Uterus (tissue), 4 donors: ENCODE measurements at places on chromosomes 13 and 19.

DNA sequence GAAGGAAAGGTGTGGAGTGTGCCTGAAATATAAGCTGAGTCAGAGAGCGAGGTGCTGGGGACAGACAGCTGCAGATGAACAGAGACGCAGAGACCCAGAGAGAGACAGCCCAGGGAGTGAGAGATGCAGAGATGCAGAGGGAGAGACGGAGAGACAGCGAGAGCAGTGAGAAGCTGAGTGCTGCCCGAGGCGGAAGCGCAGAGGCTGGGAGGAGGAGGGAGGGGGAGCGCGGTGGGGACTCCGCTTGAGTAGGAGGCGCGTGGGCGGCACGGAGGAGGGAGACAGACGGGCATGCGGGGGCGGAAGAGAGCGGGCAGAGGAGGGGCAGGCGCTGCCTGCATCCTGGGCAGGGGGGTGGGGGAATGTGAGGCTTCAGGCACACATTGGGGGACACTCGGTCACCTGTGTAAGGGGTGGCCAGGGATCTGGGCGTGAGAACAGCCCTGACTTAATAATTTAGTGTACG is 25.7 kb downstream of the SLC8A2 start:
- DNase-seq: peak; percentile 71

DNA sequence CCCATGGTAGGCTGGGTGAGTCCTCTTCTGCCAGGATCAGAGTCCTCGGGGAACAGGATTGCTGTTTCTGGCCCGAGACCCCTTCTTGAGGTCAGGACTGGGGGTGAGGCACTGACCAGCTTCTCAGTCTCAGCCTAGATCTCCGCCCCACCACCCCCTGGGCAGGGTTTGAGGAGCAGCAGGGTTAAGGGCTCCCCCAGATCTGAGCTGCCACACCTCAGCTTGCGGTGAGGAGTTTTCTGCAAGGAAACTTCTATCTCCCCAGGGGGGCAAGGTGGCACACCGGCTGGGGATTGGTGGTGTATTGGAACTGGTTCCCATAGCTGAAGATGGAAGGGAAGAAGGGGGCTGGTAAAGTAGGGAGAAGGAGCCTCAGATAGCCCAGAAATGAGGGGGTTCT is 19.5 kb downstream of the CHST8 start:
- DNase-seq: no peak

- DNase-seq: no peak
These were observed 54.1 kb upstream of the SLITRK6 start for GRCh38 chr13:85853161-85853894.

GRCh38 chr13:55230570-55230908 is 1910.2 kb upstream of the PRR20A start:
- no peak for DNase-seq

- DNase-seq: no peak
These were observed 407.0 kb downstream of the ZNF536 start for GRCh38 chr19:30778961-30779715.

DNA sequence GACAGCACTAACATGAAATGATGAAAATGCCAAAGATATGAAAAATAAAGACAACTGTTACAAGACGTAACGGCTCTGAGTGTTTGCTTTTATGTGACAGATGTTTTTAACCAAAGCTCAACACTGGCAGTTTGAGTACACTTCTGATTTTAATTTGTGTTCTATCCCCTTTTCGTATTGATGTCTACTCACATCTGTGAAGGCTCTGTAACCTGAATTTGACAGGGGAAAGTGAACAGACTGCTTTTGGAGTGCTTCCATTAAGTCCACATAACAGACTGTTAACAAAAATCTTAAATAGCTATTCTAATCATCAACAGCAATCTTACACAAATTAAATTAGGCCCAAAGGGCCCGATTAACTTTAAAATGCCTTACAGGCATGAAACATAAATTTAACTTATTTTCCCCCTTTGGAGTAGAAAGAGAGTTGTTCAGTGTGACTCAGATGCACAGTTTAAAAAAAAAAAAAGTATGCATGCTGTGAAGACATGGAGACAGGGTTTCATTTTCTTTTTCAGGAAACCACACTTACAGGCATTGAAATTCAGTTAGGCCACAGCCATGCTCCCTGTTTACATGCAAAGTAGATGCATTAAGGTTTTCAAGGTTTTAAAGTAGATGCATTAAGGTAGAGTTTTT is 16.3 kb upstream of the RNASEH2B start:
- DNase-seq: no peak

GRCh38 chr13:26590951-26591350 is 33.5 kb downstream of the WASF3 start:
- no peak for DNase-seq

DNA sequence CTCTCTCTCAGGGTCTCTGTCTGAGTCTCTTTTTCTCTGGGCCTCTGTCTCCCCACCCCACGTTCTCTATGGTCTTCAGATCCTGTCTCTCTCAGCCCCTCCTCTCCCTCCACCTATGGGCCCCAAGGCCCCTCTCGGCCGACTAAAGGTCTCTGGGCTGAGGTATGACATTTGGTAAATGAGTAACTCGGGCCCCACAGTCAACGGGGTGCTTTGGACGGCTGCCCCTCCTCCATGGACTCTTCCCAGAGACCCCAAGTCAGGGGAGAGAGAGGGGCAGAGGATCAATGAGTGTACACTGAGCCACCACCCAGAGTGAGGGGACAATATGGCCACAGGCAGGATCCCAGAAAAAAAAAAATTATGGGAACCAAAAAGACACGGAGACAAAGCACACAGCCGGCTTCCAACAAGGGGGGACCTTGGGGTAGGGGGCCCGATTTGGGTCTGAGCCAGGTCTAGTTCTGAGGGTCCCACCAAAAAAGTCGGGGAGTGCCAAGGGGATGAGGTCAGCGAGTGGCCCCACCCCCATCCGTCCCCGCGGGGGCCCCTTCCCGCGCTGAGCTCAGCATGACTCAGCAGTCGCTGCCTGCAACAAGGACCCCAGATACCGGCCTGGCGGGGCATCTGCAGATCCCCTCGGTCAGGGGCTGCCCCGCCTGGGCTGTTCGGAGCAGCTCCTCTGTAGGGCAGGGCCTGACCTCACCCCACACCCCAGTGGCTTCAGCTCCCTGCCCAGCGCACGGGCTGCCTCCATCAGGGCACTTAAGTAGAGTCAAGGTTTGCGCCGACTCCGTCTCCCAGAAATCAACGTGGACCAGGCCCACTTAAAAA is 1.5 kb upstream of the FTL start:
- peak; percentile 84 for DNase-seq

DNA sequence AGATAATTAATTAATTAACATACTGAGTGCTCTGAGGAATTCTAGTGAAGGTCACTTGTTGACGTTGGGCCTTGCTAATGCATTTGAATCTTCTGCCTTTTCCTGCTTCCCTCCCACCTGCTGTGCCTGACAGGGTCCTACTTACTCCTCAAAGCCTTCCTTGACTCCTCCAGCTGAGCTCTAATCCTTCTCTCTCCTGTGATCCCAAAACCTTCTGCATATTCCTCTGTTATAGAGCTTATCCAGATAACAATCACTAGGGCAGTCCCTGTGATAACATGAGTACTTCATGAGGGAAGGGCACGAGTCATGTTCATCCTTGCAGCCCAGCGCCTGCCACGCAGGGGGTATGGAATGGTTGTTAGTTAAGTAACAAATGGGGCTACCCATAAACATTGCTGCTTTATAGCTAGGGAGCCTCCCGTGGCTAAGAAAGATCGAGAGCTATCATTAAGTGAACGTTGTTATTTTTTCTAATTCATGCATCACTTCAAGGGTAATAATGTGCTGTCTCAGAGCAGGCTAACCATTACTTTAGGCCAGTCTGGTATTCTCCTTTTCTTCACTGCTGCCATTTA is 19.1 kb upstream of the SPATA13 start:
- DNase-seq: no peak

DNA sequence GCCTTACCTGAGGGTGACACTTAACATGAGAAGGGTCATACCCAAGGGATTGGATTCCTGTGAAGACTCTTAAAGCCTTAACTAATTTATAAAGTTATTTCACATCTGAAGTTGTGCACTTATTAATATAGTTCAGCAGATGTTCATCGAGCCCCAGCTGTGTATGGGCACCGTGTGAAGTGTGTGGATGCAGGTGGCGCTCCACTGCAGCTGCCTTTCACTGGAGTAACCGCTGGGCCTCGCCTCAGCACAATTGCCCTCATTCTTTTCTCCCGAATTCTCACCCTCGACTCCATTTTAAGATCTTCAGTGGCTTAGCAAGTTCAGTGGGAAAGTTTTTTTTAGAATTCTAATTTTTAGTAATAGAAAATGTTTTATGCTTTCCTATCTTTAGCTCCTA is 66.2 kb downstream of the DPY19L3 start:
- DNase-seq: no peak

- DNase-seq: peak; percentile 54
These were observed 13.9 kb downstream of the PALM start for GRCh38 chr19:722553-723101.

DNA sequence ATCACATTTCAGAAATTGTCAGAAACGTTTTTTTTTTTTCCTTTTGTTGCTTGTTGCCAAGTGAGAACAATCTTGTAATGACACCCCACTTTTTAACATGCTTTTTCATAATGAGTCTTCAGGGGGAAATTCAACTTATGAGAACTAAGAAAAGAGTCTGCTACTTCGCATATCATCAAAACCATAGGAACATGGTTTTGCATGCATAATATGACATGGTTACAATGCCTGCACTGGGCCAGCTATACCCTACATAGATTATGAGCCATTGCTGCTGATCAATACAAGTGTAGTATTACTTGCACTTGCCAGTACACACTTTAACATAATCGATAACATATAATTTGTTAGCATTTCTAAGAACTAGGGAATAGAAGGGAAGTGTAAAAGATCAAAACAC is 191.0 kb upstream of the NBEA start:
- no peak for DNase-seq

DNA sequence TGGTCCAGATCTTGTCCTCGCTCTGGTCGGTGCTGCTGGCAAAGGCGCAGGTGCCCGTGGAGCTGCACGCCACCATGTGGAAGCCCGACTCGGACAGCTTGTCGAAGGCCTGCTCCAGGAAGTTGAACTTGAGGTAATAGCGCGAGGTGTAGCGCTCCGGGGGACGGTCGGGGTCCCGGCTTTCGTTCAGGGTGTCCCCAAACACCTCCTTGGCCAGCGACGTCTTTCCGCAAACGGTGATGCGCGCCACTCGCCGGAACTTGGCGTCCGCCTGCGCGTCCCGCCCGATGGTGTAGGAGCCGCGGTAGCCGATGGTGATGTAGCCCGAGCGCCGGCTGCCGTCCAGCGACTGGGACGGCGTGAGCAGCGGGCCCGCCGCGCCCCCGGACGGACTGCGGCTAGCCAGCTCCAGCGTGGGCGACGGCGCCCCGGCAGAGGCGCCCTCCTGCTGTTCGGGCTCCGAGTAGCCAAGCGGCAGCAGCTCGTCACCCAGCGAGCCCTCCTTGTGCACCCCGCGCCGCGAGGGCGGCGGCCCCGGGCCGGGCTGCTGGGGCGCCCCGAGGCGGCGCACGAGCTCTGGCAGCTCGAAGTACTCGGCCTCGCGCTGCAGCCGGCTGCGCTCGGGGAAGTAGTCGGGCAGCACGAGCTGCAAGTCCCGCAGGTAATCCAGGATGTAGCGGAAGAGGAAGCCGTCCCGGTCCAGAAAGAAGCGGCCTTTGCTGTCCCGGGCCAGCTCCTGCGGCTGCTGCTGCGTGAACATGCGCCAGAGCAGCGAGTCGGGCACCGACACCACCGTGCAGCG is 801 bp downstream of the KCTD12 start:
- DNase-seq: peak; percentile 74

DNA sequence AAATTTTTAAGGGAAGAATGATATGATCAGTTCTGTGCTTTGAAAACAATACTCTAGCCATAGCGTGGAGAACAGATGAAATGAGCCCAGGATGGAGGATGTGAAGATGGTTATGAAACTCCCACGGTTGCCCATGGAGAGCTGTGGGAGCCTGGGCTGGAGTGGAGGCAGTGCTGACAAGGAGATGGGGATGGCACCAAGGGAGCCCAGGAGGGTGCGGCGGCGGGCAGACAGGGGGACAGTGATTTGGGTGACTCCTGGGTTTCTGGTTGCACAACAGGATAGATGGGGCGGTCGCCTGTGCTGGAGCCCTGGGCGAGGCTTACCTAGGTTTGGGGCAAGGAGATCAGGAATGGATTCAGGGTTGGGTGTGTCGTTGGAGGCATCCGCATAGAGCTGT is 15.9 kb downstream of the ARHGEF7 start:
- DNase-seq: no peak

- no peak for DNase-seq
These were observed 46.4 kb downstream of the CERS4 start for GRCh38 chr19:8255426-8256125.

DNA sequence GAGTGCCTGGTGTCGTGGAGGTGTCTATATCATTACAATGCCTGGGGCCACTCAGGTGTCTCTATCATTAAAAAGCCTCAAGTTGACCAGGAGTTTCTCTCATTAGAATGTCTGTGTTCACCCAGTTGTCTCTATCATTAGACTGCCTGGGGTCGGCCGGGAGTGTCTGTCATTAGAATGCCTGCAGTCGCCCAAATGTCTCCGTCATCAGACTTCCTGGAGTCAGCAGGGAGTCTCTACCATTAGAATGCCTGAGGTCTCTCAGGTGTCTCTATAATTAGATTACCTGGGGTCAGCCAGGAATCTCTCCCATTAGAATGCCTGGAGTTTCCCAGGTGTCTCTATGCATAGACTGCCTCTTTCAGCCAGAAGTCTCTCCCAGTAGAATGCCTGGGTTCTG is 1477.6 kb downstream of the UQCRFS1 start:
- no peak for DNase-seq

DNA sequence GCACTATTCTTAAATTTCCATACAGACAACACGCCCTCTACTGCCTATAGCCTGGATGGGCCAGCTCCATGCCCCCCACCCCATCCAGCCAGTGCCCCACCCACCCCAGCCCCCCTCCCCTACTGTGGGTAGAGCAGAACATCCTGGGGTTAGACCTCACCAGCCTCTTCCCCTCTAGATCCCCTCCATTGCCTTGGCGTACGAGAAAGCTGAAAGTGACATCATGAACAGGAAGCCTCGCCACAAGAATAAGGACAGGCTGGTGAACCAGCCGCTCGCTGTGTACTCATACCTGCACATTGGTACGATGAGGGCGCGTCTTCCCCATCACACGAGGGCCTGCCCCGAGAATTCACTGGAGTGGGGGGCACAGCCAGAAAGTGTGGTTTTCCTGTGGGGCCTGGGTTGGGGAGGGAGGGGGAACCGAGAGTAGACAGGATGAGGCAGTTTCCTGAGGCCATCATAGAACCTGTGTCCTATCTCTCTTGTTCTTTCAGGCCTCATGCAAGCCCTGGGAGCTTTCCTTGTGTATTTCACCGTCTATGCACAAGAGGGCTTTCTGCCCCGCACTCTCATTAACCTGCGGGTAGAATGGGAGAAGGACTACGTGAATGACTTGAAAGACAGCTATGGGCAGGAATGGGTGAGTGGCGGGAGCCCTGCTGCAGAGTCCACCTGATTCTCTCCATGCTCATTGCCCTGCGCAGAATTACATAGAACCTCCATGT is 29.1 kb downstream of the ATP12A start:
- no peak for DNase-seq
